Central memory CD8-positive, alpha-beta T cell (primary cell): ENCODE measurements at places on chromosomes 6 and 20.
A peak's percentile ranks its signal among the peaks of the same experiment; 100 is the strongest.

GRCh38 chr6:158226655-158227512 lies 58.7 kb downstream of the GTF2H5 start:
- H3K4me3 ChIP-seq, result no peak overlapping the region
- no peak overlapping the region for H3K27ac ChIP-seq
- H3K36me3 ChIP-seq, result peaks cover 8% of the 10 kb centered on the region
- no peaks in the 10 kb centered on the region for H3K27me3 ChIP-seq
- no peaks in the 10 kb centered on the region for H3K4me1 ChIP-seq
- no peak for DNase-seq

GRCh38 chr20:41181567-41181966 lies 44.2 kb downstream of the PLCG1 start:
- H3K4me3 ChIP-seq, result no peak overlapping the region
- peaks cover 5% of the 10 kb centered on the region for H3K36me3 ChIP-seq
- no peaks in the 10 kb centered on the region for H3K27me3 ChIP-seq
- peak; percentile 5 for DNase-seq

- H3K27me3 ChIP-seq, result no peaks in the 10 kb centered on the region
- peaks cover 52% of the 10 kb centered on the region for H3K4me1 ChIP-seq
- H3K4me3 ChIP-seq, result peak overlapping the region; percentile 99
- DNase-seq, result no peak
- peaks cover 9% of the 10 kb centered on the region for H3K36me3 ChIP-seq
Measured at GRCh38 chr6:109456111-109456583, 575 bp upstream of the MICAL1 start.

GRCh38 chr6:149342525-149342924 lies 25.0 kb downstream of the TAB2 start:
- peak overlapping the region; percentile 23 for H3K27ac ChIP-seq
- no peak overlapping the region for H3K4me3 ChIP-seq
- no peak for DNase-seq
- H3K4me1 ChIP-seq, result peaks cover 61% of the 10 kb centered on the region
- no peaks in the 10 kb centered on the region for H3K27me3 ChIP-seq
- H3K36me3 ChIP-seq, result peaks cover 8% of the 10 kb centered on the region

DNA sequence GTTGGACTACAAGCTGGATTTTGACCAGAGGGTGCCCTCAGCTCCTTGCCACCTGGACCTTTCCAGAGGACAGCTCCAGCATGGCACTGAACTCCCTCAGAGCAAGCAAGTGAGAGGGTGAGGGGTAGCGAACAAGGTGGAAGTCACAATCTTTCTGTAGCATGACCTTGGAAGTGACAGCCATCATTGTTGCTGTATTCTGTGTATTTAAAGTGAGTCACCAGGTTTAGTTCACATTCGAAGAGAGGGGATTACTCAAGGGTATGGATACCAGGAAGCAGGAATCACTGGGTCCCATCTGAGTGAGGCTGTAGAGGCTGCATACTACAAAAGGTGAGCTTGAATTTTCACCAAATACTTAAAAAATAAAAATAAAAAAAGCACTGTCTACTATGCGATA lies 280.0 kb upstream of the SPTLC3 start:
- H3K4me1 ChIP-seq, result no peaks in the 10 kb centered on the region
- H3K4me3 ChIP-seq, result no peak overlapping the region
- H3K27ac ChIP-seq, result no peak overlapping the region
- no peak for DNase-seq
- no peaks in the 10 kb centered on the region for H3K27me3 ChIP-seq
- H3K36me3 ChIP-seq, result no peaks in the 10 kb centered on the region

DNA sequence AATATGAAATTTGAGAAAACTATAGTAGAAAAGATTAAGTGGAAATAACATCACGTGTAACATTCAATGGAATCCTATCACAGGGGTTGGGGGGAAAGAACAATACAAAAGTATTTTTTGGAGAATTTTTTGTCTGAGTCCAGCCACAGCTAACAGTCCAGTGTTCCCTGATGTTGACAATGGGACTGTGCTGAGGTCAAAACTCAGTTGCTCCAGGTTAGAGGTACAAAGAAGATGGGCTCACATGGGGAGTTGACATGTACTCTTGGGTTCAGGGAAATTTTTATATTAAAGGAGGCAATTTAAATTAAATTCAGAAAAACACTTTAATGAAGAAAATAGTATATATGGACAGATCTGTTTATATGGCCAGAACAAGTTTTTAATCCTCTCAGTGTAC lies 995 bp downstream of the MYCT1 start:
- H3K4me3 ChIP-seq, result no peak overlapping the region
- peaks cover 66% of the 10 kb centered on the region for H3K27me3 ChIP-seq
- no peaks in the 10 kb centered on the region for H3K36me3 ChIP-seq

- H3K4me1 ChIP-seq, result no peaks in the 10 kb centered on the region
- DNase-seq, result no peak
- H3K4me3 ChIP-seq, result no peak overlapping the region
- H3K27ac ChIP-seq, result no peak overlapping the region
Measured at GRCh38 chr6:153044295-153044694, 41.8 kb upstream of the MTRF1L start.

DNA sequence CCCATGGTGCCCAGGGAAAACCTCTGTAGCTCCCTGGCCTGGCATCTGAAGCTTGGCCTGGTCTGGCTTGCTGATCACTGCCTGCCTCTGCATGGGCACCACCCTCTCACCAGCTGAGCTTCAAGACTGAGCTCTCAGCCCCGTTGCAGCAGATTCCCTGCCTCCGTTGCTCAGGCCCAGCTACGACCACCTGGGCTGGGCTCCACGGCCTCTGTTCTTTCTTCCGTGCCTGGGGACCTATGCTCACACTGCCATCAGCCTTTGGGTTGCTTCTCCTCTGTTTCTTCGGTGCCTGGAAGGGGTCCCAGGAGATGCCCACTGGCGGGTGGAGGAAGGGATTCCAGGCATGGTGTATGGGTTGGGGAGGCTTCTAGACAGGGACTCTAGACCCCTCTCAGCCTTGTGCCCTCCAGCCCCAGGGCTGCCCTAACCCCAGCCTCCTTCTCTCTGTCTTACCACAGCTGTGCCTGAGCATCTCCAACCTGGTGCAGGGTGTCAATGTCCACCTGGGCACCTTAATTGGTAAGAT lies 9.1 kb downstream of the BPIFB2 start:
- DNase-seq, result no peak
- H3K4me1 ChIP-seq, result peaks cover 9% of the 10 kb centered on the region
- no peak overlapping the region for H3K4me3 ChIP-seq
- H3K27ac ChIP-seq, result no peak overlapping the region

DNA sequence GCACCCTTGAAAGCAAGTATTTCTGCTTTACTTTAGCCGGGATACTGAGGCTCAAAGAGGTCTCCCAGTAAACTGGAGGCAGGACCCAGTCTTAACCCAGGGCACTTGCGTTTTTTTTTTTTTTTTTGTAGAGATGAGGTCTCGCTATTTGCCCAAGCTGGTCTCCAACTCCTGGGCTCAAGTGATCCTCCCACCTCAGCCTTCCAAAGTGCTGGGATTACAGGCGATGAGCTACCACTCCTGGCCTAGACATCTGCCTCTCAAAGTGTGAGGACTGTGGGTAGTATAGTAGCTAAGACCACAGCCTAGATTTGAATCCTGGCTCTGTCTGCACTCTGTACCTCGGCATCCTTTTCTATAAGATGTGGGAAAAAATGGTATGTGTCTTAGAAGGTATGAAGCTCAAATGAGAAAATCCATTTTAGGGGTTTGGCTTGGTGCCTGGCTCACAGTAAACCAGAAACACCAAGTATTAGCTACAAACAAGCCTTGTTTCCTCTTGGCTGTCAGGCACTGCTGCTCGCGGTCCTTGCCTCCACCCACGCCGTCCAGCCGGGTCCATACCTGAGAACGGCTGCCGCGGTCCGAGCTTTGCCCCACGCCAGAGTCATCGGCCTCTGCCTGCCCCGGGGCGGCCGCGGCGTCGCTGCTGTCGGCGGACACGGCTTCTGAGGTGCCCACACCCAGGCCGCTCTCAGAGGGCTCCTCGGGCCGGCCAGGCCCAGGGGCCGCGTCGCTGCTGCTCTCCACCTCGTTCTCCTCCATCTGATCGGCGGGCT lies 1.2 kb downstream of the ZNF335 start:
- H3K27me3 ChIP-seq, result no peaks in the 10 kb centered on the region
- H3K36me3 ChIP-seq, result peaks cover 55% of the 10 kb centered on the region
- H3K27ac ChIP-seq, result peak overlapping the region; percentile 100
- DNase-seq, result peak; percentile 28
- H3K4me1 ChIP-seq, result peaks cover 23% of the 10 kb centered on the region

GRCh38 chr6:26071135-26071534 lies 16.1 kb upstream of the HFE start:
- no peaks in the 10 kb centered on the region for H3K4me1 ChIP-seq
- no peak for DNase-seq
- H3K27ac ChIP-seq, result no peak overlapping the region
- no peaks in the 10 kb centered on the region for H3K27me3 ChIP-seq
- no peaks in the 10 kb centered on the region for H3K36me3 ChIP-seq

DNA sequence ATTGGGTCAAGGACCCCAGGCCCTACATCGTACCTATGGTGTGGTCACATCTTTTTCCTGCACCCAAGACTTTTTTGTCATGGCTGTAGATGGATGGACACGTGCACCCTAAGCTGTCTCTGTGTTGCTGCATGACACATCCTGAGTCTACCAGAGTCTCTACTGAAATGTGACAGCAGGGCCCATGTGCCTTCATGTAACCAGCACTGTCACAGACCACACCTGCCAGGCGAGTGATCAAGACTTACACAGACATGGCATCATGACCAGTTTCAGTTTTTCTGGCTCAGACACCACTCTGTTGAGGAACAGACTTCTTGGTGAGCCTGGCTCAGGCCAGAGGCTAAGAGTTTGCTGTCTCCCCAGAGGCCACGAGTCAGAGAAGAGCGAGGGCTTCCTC lies 7.6 kb downstream of the PRND start:
- DNase-seq, result no peak
- peaks cover 3% of the 10 kb centered on the region for H3K36me3 ChIP-seq
- H3K27ac ChIP-seq, result no peak overlapping the region
- peaks cover 22% of the 10 kb centered on the region for H3K27me3 ChIP-seq
- H3K4me1 ChIP-seq, result peaks cover 10% of the 10 kb centered on the region

- DNase-seq, result no peak
- H3K27ac ChIP-seq, result no peak overlapping the region
- peaks cover 9% of the 10 kb centered on the region for H3K27me3 ChIP-seq
- no peaks in the 10 kb centered on the region for H3K4me1 ChIP-seq
- H3K36me3 ChIP-seq, result no peaks in the 10 kb centered on the region
Measured at GRCh38 chr6:105921781-105922180, 164.4 kb upstream of the PRDM1 start.

DNA sequence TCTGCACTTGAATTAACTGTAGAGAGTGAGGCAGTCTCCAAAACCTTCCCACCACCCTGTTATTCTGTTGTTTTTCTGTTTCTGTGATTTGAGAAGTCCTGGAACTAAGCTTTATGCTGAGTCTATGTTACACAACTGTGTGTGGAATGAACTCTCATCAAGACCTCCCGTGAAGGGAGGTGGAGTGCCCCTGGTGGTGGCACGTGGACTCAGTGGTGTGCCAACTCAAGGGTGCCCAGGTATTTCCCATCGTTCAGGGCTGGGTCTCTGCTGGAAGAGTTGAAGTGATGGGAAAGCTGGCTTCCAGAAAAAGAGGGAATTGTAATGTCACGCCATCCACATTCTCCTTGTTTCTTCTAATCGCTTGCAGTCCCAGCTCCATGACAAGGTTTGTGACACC lies 374.2 kb downstream of the SMOC2 start:
- no peak overlapping the region for H3K27ac ChIP-seq
- peaks cover 49% of the 10 kb centered on the region for H3K27me3 ChIP-seq
- no peaks in the 10 kb centered on the region for H3K36me3 ChIP-seq
- DNase-seq, result no peak
- peaks cover 4% of the 10 kb centered on the region for H3K4me1 ChIP-seq
- H3K4me3 ChIP-seq, result no peak overlapping the region

DNA sequence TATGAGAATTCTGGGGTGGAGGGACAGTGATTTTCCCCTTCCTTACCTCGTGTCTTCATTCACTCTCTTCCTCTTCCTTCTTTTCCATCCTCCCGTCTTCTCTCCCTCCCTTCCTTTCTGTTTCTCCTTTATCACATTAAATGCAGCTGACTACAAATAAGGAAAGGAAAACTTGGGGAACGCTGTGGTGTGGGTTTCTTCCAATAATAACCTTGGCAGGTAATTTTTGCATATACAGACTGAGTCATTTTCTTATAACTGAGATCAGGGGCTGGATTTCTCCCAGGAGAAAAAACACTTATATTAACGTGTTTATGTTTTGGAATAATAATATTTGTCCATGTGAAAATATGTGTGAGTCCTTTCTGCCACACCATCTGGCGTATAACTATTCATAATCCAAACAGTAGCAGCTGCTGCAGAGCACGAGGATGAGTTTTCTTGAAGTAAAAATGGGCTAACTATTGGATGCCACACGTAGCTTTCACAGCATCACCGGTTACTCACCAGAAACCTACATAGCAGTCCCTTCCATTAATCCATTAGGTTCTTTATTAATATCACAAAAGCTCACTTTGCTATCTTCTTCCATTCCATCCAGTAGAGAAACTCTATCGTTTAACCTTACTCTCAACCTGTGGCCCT lies 139.2 kb upstream of the SASH1 start:
- H3K4me1 ChIP-seq, result peaks cover 11% of the 10 kb centered on the region
- H3K36me3 ChIP-seq, result peaks cover 3% of the 10 kb centered on the region
- peaks cover 41% of the 10 kb centered on the region for H3K27me3 ChIP-seq
- H3K4me3 ChIP-seq, result no peak overlapping the region
- H3K27ac ChIP-seq, result no peak overlapping the region

DNA sequence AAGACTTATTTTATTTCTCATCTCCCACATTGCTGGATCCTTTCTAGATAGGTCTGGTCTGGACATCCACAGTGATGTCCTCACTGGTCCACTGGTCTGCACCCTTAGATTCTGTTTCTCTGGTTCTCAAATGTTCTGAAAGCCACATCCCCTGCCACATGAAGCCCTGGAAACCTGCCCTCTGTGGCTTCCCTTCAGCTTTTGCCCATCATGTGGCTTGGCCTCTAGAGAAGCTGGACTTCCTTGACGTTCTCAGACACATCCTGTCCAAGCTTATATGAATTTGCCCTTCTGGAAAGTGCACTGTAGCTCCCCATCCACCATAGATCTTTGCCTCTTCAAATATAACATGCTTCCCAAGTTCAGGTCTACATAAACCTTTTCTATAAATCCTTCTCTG lies 18.5 kb downstream of the CST4 start:
- H3K4me3 ChIP-seq, result no peak overlapping the region
- no peaks in the 10 kb centered on the region for H3K4me1 ChIP-seq
- H3K27ac ChIP-seq, result no peak overlapping the region
- DNase-seq, result no peak

- peak overlapping the region; percentile 92 for H3K27ac ChIP-seq
- peaks cover 40% of the 10 kb centered on the region for H3K4me1 ChIP-seq
- no peak for DNase-seq
- no peaks in the 10 kb centered on the region for H3K27me3 ChIP-seq
- peaks cover 28% of the 10 kb centered on the region for H3K36me3 ChIP-seq
- H3K4me3 ChIP-seq, result peak overlapping the region; percentile 88
Measured at GRCh38 chr20:35091816-35092523, 637 bp downstream of the TRPC4AP start.

- peak; percentile 48 for DNase-seq
- H3K4me1 ChIP-seq, result peaks cover 5% of the 10 kb centered on the region
- H3K27ac ChIP-seq, result peak overlapping the region; percentile 44
Measured at GRCh38 chr6:35552285-35552917, 39.7 kb upstream of the TULP1 start.

GRCh38 chr20:50292591-50293283 lies 102.1 kb downstream of the CEBPB start:
- peaks cover 40% of the 10 kb centered on the region for H3K27me3 ChIP-seq
- no peak overlapping the region for H3K4me3 ChIP-seq
- no peaks in the 10 kb centered on the region for H3K36me3 ChIP-seq
- no peak for DNase-seq
- H3K4me1 ChIP-seq, result no peaks in the 10 kb centered on the region
